ENCODE measurements at places on chromosomes 2 and 18.

DNA sequence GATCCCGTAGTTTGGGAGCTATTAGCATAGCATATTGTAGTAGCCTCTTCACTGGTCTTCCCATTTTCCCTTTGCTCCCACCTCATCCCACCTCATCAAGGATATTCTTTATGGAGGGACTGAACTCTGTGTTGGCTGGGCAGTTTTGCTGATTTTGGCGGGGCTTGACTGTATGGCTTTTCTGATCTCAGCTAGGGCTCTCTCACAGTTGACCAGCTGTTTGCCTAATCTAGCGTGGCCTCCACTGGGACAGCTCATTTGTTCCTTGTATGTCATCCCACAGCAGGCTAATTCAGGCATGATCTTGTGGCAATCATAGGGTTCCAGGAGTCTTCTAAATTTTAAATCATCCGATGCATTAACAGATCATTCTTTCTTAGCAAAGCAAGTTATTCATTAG, 30.2 kb upstream of the MTX2 start:
- DNase-seq: no peak

GRCh38 chr18:52701219-52701935, 361.4 kb downstream of the DCC start:
- DNase-seq: no peak

DNA sequence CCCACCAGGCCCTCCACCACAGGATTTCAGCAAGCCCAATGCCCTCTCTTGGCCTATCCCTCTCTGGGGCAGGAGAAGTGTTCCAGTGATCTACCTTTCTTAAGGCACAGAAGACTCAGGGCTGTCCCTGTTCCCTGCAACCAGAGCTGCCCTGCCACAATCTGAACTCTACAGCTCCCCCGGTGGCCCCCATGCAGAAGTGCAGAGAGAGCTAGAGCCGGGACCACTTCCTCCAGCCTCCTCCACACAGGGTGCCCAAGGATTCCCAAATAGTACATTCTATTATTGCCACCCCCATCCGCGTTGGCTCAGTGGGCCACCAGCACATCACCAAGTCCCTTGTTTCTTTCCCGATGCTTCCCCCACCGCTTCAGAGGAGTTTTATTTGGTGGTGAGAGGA, 114.8 kb upstream of the PTPRM start:
- no peak for DNase-seq

GRCh38 chr18:7322817-7323485, 92.1 kb downstream of the LRRC30 start:
- DNase-seq: no peak

DNA sequence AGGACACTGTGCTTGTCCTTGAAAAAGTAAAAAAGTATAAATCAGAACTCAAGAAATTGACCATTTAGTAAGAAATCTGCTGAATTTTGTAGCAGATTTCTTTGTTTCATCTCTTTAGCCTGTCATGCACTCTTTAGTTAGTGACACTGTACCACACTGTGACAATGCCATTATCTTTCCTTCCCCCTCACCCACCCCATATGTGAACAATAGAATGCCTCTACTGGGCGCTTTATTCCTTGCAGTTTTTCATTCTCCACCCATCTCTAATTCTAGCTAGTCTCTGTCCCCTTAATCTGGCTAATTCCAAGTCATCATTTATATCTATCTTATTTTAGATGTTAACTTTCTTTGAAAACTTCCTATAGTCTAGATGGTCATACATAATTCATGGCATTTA, 241.0 kb downstream of the LRP1B start:
- DNase-seq: no peak

- DNase-seq: no peak
Measured at GRCh38 chr2:201021914-201022313, 49.6 kb downstream of the HYCC2 start.

GRCh38 chr2:27522400-27522945, 25.8 kb downstream of the GCKR start:
- DNase-seq: no peak

DNA sequence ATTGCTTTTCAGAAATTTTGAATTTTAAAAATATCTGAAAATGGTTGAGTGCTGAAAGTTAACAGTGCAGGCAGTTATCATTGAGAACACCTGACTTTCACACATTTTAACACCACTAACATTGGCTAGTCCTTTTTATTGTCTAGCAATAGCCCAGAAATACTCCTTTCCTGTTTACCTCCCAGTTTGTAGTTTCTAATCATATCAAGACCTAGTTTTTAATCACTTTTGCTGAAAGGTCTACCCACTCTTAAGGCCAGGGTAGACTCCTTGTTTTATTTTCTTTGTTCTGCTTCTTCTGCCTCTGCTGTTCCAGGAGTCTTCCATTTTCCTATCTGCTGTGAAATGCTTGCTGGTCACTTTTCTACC, 72.1 kb downstream of the UBE2E3 start:
- no peak for DNase-seq

DNA sequence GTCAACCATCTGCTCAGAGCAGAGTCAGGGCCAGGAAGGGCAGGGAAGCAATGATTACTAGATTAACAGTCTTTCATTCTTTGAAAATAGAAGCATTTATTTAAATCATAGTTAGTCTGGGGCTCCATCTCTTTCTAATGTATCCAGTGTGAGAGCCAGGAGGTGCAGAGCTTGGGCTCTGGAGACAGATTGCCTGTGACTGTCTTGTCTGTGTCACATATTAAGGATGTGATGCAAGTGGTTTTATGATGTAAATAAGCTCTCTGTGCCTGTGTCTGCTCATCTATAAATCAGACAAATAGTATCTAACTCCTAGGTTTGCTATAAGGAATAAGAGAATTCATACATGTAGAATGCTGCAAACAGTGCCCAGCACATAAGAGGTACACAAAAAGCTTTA, 104.9 kb upstream of the TANK start:
- DNase-seq: no peak

DNA sequence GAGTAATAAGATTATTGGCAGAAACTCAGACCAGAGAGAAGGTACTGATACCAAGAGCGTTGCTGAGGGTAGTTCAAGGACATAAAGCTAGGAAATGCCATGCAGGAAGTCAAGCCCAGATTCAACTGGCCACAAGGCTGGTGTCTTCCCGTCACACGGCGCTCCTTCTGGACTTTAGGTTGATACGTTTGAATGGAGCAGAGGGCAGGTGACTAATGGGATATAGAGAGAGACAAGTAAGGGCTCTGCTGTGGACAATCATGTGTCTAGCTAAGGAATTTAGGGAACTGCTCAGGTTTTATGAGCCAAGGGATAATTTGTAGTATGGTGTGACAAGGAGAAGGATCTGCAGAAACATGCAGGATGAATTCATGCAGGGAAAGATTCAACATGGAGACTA, 83.9 kb upstream of the MC2R start:
- no peak for DNase-seq

DNA sequence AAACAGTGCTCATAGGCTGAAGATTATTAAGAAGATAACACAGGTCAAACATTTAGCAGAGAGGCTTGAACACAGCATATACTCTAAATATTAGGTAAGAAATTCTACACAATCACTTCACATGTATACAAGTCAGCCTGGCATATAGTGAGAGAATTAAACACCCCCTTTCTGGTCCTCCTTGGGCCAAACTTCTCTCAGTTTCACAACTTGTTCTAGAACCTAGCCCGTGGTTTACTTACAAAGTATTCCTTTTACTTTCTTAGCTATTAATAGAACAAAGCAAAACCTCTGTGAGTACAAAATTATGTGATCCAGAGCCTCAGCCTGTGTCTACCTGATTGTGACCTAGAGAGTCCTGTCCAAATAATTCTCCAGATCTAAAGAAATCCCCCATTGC, 562.8 kb downstream of the TNS1 start:
- no peak for DNase-seq
